ENCODE measurements at places on chromosomes 2 and 18.
A peak's percentile ranks its signal among the peaks of the same experiment; 100 is the strongest.

DNA sequence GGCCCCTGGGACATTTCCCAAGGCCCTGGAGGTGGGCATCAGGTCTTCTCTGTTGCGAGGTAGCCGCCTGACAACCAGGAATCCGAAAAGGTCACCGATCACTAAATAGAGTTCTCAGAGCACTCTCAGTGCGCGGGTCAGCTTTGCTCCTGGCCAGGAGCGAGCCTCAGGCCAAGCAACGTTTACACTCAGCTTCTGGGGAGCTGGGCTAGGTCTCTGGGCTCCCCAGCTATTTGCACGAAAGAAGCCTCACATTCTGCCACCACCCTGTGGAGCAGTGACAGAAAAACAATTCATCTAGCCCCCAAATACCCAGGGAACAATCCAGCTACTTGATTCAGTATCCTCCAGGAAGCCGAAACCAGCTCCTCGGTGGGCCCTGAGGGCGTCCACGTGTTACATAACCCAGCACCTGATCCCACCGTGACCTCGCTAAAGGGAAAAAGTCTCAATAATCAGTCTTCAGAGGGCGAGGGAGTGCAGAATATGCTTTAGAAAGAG, 3.3 kb downstream of the SH3BP4 start:
- no peak for DNase-seq

DNA sequence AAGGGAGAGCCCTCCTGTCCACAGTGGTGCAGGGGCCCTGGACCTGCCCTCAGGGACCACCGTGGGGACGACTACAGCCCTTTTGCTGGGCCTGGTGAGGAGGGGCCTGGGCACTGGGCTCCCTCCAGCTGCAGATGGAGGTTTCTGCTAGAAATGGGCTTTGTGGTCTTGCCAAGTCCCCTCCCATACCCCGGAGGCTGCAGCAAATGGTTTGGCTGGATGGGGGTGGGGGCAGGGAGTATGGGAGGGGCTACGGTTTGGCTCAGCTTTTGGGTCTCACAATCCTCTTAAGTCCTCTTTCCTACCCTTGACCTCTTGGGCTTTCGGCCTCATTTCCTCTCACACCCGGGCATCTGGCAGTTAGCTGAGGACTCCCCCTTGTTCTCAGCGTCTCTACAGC, 21.7 kb downstream of the TET3 start:
- no peak for DNase-seq

DNA sequence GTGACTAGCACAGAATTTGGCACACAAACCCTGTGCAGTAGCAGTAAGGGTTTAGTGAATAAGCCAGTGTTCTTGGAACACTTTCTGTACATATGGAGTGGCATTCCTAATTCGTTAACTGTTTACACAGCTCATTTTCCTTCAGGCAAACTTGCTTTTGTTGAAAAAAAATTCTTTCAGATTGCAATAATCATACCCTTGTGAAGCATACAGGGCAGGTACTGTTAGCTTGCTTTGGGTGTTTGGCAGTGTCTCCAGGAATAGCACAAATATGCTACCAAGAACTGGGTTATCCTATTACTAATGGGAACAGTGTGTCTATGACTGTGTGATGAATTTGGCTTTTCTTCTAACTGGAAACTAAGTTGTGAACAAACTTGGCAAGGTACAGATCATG, 33.4 kb downstream of the UGP2 start:
- no peak for DNase-seq

GRCh38 chr18:64017870-64018269, 48.0 kb downstream of the SERPINB8 start:
- DNase-seq = peak; percentile 27
